Immature natural killer cell (primary cell): ENCODE measurements at places on chromosomes 5 and 9. TPM values are rescaled to one million over a fixed set of nuclear protein-coding genes. Genes with fewer than 3 reads are reported as not detected.

Gene PCDHA3
- not detected for polyA plus RNA-seq

GRCh38 chr5:14853685-14854084 is 17.9 kb downstream of the ANKH start:
- H3K27ac ChIP-seq = no peak overlapping the region
- DNase-seq = no peak
- no peak overlapping the region for H3K4me3 ChIP-seq
- peaks cover 6% of the 10 kb centered on the region for H3K36me3 ChIP-seq

DNA sequence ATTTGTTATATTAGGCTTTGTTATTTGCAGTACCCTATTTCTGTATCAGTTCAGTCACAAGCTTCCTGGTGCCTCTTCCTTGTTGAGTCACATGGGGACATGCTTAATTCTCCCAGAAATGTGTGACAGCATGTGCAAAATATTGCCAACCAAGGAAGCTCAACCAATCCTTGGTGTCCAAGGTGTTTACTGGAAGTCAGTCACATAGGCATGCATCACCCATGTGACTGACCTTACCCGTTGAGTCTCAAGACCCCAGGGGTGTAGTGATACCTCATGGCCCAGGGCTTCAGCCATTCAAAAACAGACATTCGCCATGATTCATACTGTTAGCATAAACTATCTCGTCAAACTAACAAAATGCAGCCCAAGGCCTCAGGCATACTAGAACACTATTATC is 9.3 kb upstream of the ANKDD1B start:
- H3K4me1 ChIP-seq = peaks cover 12% of the 10 kb centered on the region
- no peak overlapping the region for H3K27ac ChIP-seq
- H3K36me3 ChIP-seq = peaks cover 26% of the 10 kb centered on the region
- DNase-seq = no peak

- H3K36me3 ChIP-seq = no peaks in the 10 kb centered on the region
- DNase-seq = no peak
- H3K27ac ChIP-seq = no peak overlapping the region
Measured at GRCh38 chr9:98031935-98032334, 24.6 kb upstream of the NANS start.
